Liver (tissue), 10 donors: ENCODE measurements at places on chromosomes 11 and 22. TPM values are rescaled to one million over a fixed set of nuclear protein-coding genes. Genes with fewer than 3 reads are reported as not detected.

- peak; percentile 49 for DNase-seq
Observed at GRCh38 chr22:37427135-37427710, at the start of gene ELFN2. TSS of gene ELFN2 (minus strand) at chr22:37427479. CDS start at chr22:37375534, 51,945 bp downstream.

GRCh38 chr11:1208144-1208393 is 14.8 kb upstream of the MUC5B start:
- DNase-seq = no peak

SEC14L3 gene
- total RNA-seq = not detected

DNA sequence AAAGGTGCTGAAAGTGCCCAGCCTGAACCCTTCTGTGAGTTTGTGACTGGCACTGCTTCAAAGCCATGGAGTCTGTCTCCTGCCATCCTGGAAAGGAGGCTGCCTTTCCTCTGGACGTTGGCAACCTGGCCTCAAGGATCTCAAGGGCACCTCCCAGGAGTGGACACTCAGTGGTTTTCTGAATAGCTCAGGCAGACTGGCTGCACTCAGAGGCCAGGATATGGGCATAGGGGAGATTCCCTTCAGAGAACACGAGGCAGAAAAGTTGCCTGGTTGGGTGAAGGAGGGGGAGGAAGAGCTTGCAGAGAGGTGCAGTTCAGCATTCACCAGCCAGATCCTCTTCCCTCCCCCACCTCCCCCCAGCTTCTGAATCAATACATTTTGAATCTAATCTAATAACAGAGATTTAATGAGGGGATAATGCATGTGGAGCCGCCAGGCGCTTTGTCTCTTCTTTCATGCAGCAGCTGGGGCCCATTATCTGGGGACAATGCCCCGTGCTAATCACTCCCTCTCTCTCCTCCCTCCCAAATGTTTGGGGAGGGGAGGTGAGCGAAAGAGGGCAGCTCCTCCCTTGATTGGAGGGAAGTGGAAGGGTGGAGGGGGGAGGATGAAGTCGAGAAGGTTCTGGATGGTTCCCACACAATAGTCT is 17.7 kb downstream of the HTR3A start:
- no peak for DNase-seq

GRCh38 chr22:20036084-20036482 is 15.2 kb downstream of the TANGO2 start:
- no peak for DNase-seq
